ENCODE measurements at places on chromosomes 16 and 17.

DNA sequence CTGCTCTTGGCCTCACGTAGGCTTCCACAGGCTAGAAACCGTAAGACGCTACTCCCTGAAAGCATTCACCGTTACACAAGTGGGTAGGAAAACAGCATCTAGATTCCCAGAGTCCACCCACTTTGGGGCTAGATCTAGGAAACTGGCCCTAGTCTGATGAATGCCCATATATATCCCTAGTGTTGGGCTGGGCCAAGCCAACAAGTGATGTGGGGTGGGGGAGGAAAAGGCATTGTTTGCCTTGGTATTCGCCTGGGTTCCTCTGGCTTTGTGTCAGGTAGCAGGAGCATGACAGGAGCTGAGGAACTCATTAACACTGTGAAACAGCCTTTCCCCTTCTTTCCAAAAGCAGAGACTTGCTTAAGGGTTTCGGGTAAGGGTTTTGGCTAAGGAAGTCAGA is 112.4 kb downstream of the SMG6 start:
- no peak for DNase-seq

DNA sequence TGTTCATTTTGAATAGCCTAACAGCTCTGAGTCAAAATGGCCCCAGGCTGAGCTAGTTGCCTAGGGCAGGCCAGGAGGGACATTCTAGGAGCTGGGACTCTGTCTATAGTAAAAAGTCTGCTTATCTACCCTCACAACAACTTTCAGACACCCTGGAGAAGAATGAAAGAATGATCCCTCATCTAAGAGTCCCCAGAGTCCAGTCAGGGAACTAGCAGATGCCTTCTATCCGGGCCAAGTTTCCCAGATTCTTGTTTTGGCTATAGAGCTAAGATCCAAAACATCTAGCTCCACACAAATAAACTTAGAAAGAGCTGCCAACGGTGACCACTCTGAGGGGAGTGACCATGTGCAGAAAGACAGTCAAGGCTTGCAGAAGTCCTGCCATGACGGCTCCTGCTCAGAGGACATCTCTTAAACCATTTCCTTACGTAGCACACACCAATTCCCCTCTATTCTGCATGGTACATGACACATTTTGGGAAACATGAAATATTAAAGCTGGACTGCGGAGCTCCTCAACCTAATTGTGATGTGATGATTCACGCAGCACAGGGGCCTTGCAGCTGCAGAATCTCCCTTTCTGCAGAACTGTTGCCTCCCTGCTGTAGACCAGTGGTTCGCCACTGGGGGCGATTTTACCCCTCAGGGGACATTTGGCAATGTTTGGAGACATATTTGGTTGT is 24.2 kb downstream of the FAM20A start:
- no peak for DNase-seq

DNA sequence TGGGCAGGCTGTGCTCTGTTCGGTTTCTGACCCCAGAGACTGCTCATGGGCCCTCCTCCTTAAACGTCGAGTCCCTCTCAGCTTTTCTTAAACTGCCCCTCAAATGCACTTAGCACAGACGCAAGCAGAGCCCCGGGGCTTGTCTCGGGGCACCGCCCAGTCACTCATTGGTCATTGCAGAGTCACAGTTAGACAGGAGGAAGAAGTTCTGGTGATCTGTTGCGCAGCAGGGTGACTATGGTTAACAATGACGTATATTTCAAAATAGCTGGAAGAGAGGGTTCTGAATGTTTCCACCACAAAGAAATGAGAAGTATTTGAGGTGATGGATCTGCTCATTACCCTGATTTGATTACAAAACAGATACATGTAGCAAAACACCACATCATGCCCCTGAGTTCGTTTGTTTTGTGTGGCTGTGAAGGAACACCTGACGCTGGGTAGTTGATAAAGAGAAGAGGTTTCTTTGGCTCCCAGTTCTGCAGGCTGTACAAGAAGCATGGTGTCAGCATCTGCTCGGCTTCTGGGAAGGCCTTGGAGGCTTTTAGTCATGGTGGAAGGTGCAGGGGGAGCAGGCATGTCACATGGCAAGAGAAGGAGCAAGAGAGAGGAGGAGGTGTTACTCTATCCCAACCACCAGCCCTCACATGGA is 387.4 kb downstream of the CPPED1 start:
- no peak for DNase-seq

- DNase-seq: no peak
Measured at GRCh38 chr16:86322283-86322682, 188.0 kb upstream of the FOXF1 start.

GRCh38 chr16:54331241-54332002 is 44.8 kb upstream of the IRX3 start:
- no peak for DNase-seq

GRCh38 chr17:68197091-68197996 is 50.5 kb upstream of the AMZ2 start:
- DNase-seq: no peak

DNA sequence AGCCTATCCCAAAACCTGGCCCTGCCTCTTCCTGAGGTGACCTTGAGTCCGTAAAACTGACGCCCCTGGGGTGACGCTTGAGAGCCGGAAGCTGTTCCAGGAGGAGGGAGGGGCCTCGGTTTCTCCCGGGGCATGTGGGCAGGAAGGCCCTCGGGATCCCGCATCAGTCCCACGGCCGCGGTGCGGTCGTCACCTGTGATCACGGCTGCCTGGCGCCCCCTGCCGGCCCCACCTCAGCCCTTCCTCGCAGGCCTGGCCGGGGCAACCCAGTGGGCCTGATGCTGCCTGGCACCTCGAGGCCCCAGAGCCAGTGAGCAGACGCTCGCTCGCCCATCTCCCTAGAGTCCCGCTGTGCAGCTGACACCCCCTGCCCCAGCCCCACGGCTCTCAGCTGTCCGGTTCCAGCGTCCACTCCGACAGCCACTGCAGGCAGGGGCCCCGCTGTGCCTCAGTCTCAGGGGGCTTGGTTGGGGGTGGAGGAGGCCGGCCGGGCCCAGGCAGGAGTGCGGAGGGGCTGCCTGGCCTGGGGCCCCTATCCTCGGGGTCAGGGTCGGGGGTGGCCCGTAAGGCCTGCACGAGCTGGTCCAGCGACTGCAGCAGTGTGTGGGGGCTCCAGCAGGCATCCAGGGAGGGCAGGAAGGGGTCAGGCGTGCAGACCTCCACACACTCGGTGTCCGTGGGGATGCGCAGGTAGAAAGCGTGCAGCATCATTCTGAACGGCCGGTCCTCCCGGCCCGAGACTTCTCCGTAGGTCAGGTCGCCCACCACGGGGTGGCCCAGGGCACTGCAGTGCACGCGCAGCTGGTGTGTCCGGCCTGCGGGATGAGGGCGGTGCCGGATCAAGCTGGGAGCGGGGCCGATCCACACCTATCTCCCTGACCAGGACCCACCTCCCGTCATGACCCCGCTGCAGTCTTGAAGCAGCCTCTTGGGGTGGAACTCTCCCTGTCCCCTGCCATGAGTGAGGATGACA is 2.3 kb downstream of the RPUSD1 start:
- DNase-seq: no peak

All from NCI-H187 treated with DMSO at 0.1 percent for 48 hours (cell line).